Activated CD4-positive, CD25-positive, alpha-beta regulatory T cell treated with anti-CD3 and anti-CD28 coated beads, Interleukin-2, amount 50 U/mL, for 16 hours (primary cell): ENCODE measurements at places on chromosomes 1 and 21.

- DNase-seq, result no peak
These were observed 2.1 kb downstream of the SIPA1L2 start for GRCh38 chr1:232627645-232628334.

GRCh38 chr1:61724506-61724812 lies 482 bp downstream of the TM2D1 start:
- DNase-seq, result no peak

- no peak for DNase-seq
These were observed 44.5 kb downstream of the KIRREL1 start for GRCh38 chr1:158037866-158038359.

- DNase-seq, result no peak
These were observed 152.0 kb upstream of the ZRANB2 start for GRCh38 chr1:71232786-71233185.

DNA sequence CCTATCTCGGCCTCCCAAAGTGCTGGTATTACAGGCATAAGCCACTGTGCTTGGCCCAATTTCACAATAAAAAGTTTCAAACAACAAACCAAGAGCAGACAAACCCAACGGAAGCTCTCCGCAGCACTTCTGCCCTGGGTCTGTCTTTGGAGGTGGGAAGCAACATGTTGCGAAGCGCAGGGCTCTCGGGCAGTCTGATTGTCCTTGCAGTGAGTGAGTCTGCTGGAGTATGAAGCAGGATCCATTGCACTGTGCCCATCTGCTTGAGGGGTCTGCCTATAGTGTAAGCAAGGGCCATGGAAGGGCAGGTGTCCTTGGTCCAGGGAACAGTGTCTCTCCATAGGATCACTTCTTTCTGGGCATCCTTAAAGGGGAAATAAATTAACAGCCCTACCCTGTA lies 14.6 kb upstream of the PARP1 start:
- DNase-seq, result no peak

DNA sequence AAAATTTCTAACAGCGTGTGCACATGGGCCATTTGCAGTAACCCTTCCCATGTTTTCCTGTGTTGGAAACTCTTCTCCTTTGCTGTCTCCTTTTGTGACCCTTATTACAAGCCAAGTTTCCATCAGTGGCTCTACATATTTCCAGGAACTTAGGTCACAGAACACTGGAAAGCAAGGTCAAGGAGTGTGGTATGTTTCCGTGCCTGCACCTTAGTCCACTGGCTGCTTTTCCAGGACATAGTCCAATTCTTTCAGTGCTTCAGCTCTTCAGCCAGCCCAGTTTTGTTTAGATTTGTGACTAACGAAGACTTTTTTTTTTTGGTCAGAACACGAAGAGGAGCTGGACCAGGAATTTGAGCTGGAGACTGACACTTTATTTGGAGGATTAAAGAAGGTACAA lies 33.8 kb downstream of the HHAT start:
- no peak for DNase-seq

DNA sequence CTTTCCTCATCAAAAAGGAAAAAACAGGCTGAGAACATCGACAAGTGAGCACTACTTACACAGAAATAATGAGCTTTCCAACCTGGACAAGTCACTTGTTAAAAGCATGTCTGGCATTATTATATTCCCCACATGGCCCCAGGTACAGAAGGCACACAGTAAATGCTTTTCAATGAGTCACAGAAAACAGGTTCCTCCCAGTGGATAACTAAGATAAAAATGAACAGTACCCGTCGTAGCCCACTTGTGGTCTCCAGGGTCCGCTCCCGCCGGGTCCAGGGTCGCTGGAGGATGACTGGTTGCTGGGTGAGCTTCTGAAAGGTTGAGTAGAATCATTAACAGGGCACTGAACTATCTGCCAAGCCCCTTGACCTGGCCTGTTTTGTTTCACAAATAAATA lies 186.6 kb downstream of the SIPA1L2 start:
- no peak for DNase-seq

DNA sequence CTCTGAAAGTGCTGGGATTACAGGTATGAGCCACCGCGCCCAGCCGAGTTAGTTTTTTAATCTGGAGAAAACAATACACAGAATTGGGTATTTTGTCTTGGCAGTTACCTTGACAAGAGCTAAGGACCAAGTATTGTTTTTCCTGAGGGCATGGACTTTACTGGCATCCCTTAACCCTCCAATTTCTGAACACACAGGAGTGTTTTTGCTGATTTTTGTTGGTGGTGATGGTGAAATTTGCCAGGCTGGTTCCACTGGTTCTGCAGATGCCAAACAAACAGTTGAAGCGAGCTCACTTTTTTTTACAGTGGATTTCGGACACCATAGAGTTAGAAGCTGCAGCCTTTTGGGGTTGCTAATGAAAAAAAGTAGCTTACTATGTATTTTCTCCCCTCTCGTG lies 37.2 kb upstream of the SH3D21 start:
- no peak for DNase-seq

DNA sequence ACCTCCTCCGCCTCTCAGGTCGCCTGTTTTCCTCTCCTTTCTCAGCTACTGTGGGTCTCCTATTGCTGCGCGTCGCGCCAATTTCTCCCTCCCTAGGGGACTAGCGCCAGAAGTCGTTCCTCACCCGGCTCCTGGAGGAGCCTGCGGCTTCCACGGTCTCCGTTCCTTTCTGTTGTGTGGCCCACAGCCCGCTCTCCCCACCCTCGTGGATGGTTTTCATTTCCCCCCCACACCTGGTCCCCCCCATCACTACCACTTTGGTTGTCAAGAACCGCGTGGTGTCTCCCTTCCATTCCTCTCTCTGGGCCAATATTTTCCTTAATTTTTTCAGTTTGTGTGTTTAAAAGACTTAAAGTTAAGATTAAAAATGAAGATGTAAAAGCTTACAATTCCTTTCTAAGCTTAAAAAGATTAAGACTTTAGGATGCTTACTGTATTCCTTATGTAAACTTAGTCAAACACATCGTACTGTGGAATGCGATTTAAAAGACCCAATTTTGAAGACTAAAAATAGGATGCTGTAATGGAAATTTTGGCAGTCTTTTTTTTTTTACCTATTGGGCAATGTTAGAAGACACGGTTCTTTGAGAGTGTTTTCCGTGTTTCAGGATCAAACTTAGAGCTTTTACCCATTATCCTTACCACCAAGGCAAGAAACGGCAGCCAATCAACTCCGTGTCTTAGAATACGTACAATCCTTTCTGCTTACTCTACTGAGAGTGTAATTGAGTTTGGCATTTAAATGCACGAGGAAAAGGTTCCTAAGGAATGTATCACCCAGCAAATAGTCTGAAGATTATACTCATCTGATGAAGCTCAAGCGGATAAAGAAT lies 773 bp downstream of the CNST start:
- DNase-seq, result no peak

GRCh38 chr21:44052830-44053226 lies 40.7 kb downstream of the TRAPPC10 start:
- no peak for DNase-seq
